Right atrium auricular region (tissue), 2 donors: ENCODE measurements at places on chromosomes 3 and 15. TPM values are rescaled to one million over a fixed set of nuclear protein-coding genes. Genes with fewer than 3 reads are reported as not detected.

SPTSSB gene
- total RNA-seq = not detected

SAXO2 gene
- total RNA-seq = not detected

- H3K27ac ChIP-seq = no peak overlapping the region
- H3K4me1 ChIP-seq = no peaks in the 10 kb centered on the region
- no peak overlapping the region for H3K4me3 ChIP-seq
Measured at GRCh38 chr15:54208786-54209185, 230.5 kb downstream of the UNC13C start.

DNA sequence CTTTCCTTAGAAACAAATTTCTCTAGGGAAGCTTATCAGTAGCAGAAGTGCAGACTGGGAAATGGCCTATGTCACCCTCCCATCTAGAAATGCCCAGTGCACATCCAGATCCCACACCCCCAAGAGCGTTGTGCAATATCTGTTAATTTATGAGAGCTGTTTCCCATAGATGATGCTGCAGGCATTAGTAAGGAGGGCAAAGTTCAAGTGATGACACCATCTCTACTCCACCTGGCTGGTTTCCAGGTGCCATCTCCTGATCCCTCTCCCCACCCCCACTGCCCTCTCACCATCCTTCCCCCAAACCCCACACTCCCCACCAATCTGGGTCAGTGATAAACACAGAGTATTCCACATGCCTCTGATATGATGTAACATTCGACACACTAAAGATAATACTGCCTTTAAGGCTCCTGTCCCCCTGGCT is 39.4 kb downstream of the AGTR1 start:
- no peak overlapping the region for H3K27ac ChIP-seq
- H3K27me3 ChIP-seq = no peaks in the 10 kb centered on the region
- no peak overlapping the region for H3K4me3 ChIP-seq
- no peak for DNase-seq
- no peaks in the 10 kb centered on the region for H3K36me3 ChIP-seq
- H3K4me1 ChIP-seq = no peaks in the 10 kb centered on the region

DNA sequence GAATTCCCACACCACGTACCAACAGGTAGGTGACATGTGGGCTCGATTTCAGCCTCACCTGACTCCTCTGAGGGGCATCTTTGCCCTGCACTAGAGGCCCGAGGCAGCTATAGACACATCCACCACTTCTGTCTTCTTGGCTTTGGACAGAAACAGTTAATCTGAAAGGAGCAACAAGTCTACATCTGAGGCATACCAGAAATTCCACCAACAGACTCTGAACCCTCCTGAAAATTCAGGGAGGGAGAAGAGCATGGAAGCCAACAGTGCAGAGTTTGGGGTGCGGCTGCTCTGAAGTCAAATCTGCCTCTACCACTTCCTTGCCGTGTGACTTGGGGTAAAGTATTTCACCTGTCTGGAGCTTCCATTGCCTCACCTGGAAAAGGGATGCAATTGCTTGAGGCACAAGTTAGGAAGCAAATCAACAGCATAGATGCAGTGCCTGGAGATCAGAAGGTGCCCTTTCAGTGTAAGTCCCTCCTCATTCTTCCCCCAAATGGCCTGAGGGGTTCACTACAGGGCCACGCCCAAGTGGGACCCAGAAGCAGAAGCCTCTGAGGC is 119.8 kb downstream of the SHQ1 start:
- DNase-seq = no peak
- no peaks in the 10 kb centered on the region for H3K36me3 ChIP-seq
- no peak overlapping the region for H3K4me3 ChIP-seq
- H3K27me3 ChIP-seq = no peaks in the 10 kb centered on the region
- H3K27ac ChIP-seq = no peak overlapping the region

- no peaks in the 10 kb centered on the region for H3K36me3 ChIP-seq
- H3K27me3 ChIP-seq = no peaks in the 10 kb centered on the region
- no peak overlapping the region for H3K27ac ChIP-seq
- H3K4me3 ChIP-seq = no peak overlapping the region
Measured at GRCh38 chr15:81962482-81962881, 83.3 kb downstream of the MEX3B start.

GRCh38 chr3:12121466-12121865 is 37.2 kb downstream of the TIMP4 start:
- no peak overlapping the region for H3K27ac ChIP-seq
- H3K4me1 ChIP-seq = no peaks in the 10 kb centered on the region
- no peak for DNase-seq
- H3K36me3 ChIP-seq = no peaks in the 10 kb centered on the region
- no peak overlapping the region for H3K4me3 ChIP-seq
- H3K27me3 ChIP-seq = no peaks in the 10 kb centered on the region

DNA sequence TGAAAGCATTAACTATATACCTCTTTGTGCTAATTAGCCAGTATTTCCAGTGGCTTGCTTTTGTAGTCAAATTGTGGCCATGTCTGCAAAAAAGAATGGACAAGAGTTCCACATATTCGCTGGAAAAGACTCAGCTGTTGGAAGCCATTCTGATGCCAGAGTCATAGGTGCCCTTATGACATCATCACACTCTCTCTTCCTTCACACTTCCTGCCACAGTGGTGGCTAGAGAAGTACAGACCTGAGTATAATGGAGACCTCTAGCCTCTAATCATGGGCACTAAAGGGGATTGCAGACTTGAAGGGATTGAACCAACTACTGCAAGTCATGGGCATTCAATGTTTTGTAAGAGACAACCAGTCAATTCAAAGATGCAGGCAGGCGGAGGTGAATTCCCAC is 38.3 kb upstream of the IQCF6 start:
- no peak for DNase-seq
- H3K36me3 ChIP-seq = no peaks in the 10 kb centered on the region
- no peak overlapping the region for H3K4me3 ChIP-seq
- no peak overlapping the region for H3K27ac ChIP-seq
- H3K27me3 ChIP-seq = no peaks in the 10 kb centered on the region

- no peak for DNase-seq
- H3K27ac ChIP-seq = no peak overlapping the region
- H3K27me3 ChIP-seq = no peaks in the 10 kb centered on the region
Measured at GRCh38 chr3:98038876-98039275, 3.8 kb upstream of the GABRR3 start.

THRB gene
- total RNA-seq = 4.2 TPM

LCTL gene
- not detected for total RNA-seq
